GM04503 (cell line): ENCODE measurements at places on chromosomes 12 and 14.

DNA sequence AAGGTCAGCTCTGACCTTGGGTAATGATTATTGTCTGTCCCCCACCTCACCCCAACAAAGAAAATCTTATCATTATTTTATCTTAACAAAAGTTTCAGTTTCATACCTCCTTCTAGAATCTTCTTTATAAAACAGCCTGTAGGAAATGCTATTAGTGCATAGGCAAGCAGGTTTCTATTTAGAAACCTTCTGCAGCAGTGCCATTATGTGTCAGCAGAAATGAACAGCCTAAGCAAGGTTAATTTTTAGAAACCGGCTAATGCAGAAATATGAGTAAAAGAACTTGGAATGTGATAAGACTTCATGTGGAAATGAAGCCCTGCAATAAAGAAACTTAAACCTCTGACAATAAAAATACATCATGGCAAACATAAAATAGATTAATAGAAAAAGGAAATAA lies 814.4 kb downstream of the FSCB start:
- DNase-seq, result no peak

GRCh38 chr14:76129851-76130576 lies 21.7 kb upstream of the GPATCH2L start:
- DNase-seq, result no peak

GRCh38 chr12:71601546-71601945 lies 62.1 kb downstream of the ZFC3H1 start:
- no peak for DNase-seq

DNA sequence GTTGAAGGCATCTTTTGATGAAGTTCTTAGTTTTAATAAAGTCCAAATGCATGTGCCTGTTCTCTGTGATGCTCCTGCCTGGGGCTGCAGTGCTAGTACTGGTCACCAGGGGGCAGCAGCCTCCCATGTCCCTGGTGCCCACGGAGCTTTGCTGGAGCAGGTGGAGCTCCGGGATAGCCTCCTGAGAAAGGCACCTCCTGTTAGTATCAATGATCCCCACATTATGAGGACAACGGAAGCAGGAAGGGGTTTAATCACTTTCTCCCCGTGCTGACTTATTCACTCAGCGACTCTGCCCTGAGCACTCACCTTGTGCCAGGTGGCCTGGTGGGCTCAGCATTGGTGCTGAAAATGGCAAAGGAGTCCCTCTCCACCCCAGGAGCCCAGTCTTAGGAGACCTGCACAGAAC lies 123.0 kb upstream of the PZP start:
- no peak for DNase-seq

DNA sequence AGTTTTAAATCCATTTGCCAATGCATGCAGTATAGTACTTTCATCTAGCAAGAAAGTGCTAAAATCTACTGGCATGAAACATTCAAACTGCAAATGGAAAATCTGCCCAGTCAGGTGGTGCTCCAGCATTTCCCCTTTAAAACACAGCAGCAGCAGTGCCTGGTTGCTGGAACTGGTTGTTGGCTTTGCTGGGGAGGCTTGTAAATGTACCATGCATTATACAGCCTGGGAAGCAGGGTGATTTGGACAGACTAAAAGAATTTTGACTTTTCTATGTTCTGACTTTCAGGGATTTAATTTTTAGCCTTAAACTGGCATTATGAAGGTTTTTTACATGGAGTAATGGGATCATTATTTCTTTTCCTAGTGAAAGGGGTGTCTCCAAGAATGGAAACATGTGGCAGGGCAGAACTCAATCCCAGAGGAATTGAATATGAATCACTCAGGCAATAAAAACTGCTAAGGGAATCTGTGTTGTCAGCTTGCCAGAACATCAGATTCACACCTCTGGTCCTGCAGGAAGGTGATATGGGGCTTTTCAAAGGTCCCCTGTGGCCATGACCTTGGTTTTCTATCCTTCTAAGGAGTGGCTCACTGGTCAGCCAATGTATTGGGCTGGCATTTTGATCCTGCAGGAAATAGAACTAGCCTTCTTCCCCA lies 9.0 kb upstream of the PAX9 start:
- DNase-seq, result no peak

DNA sequence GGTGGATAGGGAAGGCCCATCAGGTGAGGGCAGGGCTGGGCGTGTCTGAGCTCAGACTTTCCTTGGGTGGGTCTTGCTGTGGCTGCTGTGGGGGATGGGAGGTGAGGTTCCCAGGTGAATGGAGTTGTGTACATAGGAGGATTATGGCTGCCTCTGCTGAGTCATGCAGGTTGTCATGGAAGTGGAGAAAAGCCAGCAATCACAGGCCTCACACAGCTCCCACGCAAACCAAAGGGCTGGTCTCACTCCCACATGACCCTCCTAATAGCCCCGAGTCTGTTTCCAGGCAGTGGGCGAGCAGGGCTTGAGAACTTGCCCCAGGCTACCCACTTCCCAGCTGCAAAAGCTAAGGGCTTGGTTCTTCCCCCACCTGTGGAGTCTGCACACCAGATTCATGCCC lies 149.5 kb downstream of the IPO8 start:
- no peak for DNase-seq

- DNase-seq, result no peak
Observed at GRCh38 chr12:53728206-53728605, 954 bp upstream of the CALCOCO1 start.
